ENCODE measurements at places on chromosomes 3 and 15. TPM values are rescaled to one million over a fixed set of nuclear protein-coding genes. Genes with fewer than 3 reads are reported as not detected.

DNA sequence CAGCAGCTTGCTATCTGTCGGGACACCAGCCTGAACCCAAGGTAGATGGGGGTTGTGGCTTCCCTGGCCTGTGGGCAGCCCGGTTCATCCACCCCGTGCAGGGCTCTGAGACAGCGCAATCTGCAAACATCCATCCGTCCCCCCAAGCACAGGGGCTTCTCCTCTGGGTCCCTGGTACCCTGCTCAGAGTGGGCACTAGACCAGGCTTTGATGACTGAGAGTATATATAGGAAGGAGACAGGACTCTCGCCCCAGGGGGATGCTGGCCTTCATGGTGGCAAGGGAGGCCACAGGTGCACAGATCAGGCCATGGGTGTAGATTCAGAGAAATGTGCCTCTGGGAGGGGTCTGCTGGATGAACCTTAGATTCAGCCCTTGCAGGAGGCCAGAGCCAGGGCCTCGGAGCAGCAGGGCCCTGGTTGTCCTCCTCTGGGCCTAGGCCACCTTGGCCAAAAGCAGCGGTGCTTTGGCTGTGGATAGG lies 40.3 kb downstream of the CFAP100 start:
- DNase-seq, result no peak
- peaks cover 38% of the 10 kb centered on the region for H3K36me3 ChIP-seq
- H3K27me3 ChIP-seq, result no peaks in the 10 kb centered on the region
- no peaks in the 10 kb centered on the region for H3K4me1 ChIP-seq
- no peak overlapping the region for H3K27ac ChIP-seq

DNA sequence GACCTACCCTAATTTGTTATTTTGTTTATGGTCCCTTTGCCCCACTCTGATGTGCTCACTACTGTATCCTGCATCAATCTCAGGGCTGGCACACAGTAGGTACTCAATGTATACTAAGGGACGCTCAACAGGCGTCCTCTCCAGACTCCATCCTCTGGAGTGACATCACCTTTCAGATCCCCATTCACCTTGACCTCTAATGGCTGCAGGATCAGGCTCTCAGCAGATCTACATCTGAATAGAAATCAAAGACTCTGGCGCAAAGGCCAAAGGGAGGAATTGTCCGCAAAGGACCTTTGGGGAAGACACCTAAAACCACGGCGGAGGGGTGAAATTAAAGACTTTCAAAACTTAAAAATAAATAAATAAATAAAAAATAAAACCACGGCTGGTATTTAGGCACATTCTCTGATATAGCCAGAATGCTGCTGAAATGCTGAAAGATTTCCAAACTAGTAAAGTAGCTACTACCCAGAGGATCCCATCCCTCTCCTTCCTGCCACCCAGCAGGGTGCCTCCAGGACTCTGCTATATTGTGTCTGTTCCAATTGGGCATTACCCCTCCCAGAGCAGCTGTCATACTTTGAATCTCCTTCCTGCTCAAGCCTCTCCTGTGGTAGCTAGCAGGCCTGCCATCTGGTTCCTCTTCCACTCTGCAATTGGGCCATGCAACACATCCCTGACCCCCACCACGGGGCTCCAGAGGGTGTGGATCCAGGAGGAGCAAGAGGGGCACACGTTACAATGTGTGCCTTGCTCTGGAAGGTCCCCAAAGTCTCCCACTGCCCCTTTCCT lies 6.1 kb downstream of the SHF start:
- no peak overlapping the region for H3K4me3 ChIP-seq
- DNase-seq, result no peak
- no peak overlapping the region for H3K27ac ChIP-seq
- H3K27me3 ChIP-seq, result no peaks in the 10 kb centered on the region

- H3K4me3 ChIP-seq, result no peak overlapping the region
- no peaks in the 10 kb centered on the region for H3K27me3 ChIP-seq
- H3K36me3 ChIP-seq, result peaks cover 1% of the 10 kb centered on the region
- no peak overlapping the region for H3K27ac ChIP-seq
Observed at GRCh38 chr3:66365080-66365479, 135.7 kb downstream of the LRIG1 start.

DNA sequence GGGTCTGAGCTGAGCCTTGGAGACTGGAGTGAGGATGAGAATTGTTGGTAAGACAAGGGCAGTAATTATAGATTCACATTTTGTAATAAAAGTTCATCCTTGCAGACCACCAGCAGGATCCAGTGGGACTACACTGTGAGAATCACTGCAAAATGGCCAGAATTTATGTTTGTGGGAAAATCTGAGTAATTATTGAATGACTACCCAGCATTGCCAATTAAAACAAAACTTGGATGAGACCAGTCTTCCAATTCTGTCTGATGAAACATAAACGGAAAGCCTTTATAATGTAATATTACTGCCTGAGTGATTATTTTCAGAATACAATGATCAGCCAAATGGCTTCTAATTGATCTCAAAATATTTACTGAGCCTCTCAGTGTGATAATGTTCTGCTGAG lies 323.3 kb upstream of the C2CD4B start:
- no peaks in the 10 kb centered on the region for H3K27me3 ChIP-seq
- no peak overlapping the region for H3K4me3 ChIP-seq
- no peak overlapping the region for H3K27ac ChIP-seq
- no peaks in the 10 kb centered on the region for H3K4me1 ChIP-seq
- H3K36me3 ChIP-seq, result no peaks in the 10 kb centered on the region
- DNase-seq, result no peak

GRCh38 chr15:85383470-85384148 lies 3.2 kb downstream of the AKAP13 start:
- H3K27me3 ChIP-seq, result no peaks in the 10 kb centered on the region
- no peak overlapping the region for H3K4me3 ChIP-seq
- no peaks in the 10 kb centered on the region for H3K36me3 ChIP-seq

DNA sequence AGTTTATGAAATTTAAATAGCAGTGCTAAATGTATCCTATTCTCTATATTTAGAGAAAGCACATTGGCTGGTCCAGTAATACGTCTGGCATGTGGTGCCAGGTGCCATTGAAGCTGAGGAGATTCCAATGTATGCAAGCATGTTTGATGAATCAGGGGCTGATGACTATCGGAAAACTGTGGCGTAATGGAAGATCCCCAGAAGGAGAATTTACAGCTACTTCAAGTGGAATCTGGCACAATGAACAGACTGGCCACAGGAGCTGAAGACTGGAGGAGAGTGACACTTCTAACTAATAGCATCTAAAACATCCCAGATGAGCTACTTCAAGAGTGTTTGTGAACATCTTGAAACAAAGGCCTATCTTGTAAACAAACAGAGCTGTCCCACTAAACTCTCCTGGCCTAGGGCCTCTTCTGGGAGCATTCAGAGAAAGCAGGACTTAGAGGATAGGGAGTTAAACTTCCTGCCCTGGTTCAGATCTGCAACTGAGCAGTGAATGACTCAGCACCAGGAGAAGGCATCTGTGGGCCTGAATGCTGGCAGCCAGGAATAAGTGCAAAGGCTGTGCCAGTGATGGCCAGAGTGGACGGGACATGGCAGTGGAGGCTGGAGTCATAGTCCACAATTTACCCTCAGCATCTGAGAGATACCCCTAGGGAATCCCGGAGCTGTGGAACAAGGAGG lies 15.2 kb upstream of the ACTC1 start:
- DNase-seq, result no peak
- H3K4me3 ChIP-seq, result no peak overlapping the region
- H3K36me3 ChIP-seq, result no peaks in the 10 kb centered on the region
- H3K27ac ChIP-seq, result no peak overlapping the region
- H3K27me3 ChIP-seq, result no peaks in the 10 kb centered on the region
- H3K4me1 ChIP-seq, result no peaks in the 10 kb centered on the region

GRCh38 chr3:150311156-150311555 lies 96.9 kb upstream of the TSC22D2 start:
- peaks cover 4% of the 10 kb centered on the region for H3K27me3 ChIP-seq
- no peak overlapping the region for H3K4me3 ChIP-seq
- no peaks in the 10 kb centered on the region for H3K36me3 ChIP-seq
- DNase-seq, result no peak
- no peaks in the 10 kb centered on the region for H3K4me1 ChIP-seq

- peak; percentile 92 for DNase-seq
- peaks cover 6% of the 10 kb centered on the region for H3K36me3 ChIP-seq
- H3K4me1 ChIP-seq, result peaks cover 37% of the 10 kb centered on the region
Observed at GRCh38 chr15:65286704-65287519, at the start of gene PARP16. TSS of gene PARP16 (minus strand) at chr15:65286883. CDS start at chr15:65286426, 457 bp downstream.

DNA sequence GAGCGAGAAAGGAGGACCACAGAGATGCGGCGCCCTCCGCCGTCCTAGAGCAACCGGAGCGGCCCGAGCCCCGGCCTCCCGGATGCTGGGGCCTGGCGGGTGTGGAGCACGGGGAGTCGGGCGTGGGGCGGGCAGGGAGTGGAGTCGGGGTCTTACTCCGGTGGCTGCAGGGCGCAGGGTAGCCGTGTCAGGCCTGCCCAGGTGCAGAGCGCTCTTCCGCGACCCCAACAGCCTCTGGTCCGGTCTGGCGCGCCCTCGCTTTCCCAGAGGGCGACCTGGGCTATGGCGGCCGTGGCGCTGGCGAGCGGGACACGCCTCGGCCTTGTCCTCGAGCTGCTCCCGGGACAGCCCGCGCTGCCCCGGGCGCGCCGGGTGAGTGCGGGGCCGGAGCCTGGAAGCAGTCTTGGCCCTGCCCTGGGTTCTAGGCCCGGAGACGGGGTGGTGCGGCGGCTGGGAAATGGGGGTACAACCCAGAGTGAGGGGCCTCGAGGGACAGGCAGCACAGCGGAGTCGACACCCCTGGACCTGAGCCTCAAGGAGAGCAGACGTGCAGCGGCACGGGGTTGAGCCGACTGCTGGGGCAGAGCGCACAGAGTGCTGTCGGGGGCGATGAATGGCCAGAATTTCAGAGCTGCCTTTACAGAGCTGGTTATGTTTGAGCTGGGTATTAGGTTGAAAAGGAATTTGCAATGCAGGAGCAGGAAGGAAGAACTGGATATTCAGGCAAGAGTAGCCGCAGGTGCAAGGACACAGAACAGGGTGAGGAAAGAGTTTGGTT lies at the start of gene ZNF662:
Gene ZNF662 (plus strand): TSS at position 73 of the 778 bp plus-strand sequence. CDS start 1,973 bp downstream, outside the sequence.
- DNase-seq, result peak; percentile 22
- H3K36me3 ChIP-seq, result no peaks in the 10 kb centered on the region
- peaks cover 14% of the 10 kb centered on the region for H3K4me1 ChIP-seq
- H3K27me3 ChIP-seq, result peaks cover 23% of the 10 kb centered on the region
- H3K27ac ChIP-seq, result no peak within 1 kb of the TSS

DNA sequence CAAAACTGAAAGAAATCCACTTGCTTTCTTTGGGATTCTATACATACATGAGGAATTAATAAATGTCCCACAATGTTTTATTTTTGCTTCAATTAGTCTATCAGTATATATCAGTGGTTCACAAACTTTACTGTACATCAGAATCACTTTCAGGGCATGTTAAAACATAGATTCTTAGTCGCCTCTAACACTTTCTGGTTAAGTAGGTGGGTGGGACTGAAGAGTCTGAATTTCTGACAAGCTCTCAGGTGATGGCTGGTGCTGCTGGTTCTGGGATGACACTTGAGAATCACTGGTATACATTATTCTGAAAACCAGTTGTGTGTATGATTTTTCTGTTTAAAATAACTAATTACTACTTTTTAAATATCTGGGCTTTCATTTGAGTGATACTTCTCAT lies 393.3 kb downstream of the TBC1D5 start:
- no peak overlapping the region for H3K4me3 ChIP-seq
- H3K36me3 ChIP-seq, result no peaks in the 10 kb centered on the region
- H3K27ac ChIP-seq, result no peak overlapping the region
- H3K27me3 ChIP-seq, result no peaks in the 10 kb centered on the region

DNA sequence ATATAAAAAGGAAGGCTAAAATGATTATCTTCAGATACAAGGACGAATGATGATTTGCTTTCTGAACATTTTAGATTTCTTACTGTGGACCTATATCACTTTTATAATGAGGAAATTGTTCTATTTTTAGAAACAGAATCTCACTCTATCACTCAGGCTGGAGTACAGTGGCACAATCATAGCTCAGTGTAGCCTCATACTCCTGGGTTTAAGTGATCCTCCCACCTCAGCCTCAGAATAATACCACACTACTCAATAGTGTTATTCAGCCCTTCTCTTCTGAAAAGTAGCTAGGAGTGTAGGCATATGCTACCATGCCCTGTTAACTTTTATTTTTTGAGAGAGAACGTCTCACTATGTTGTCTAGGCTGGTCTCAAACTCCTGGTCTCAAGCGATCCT lies 15.8 kb downstream of the DNAJC13 start:
- no peaks in the 10 kb centered on the region for H3K4me1 ChIP-seq
- no peak for DNase-seq
- H3K4me3 ChIP-seq, result no peak overlapping the region
- H3K36me3 ChIP-seq, result peaks cover 6% of the 10 kb centered on the region
- no peaks in the 10 kb centered on the region for H3K27me3 ChIP-seq
- H3K27ac ChIP-seq, result no peak overlapping the region

- no peak overlapping the region for H3K4me3 ChIP-seq
- H3K27ac ChIP-seq, result no peak overlapping the region
- H3K36me3 ChIP-seq, result no peaks in the 10 kb centered on the region
- no peaks in the 10 kb centered on the region for H3K27me3 ChIP-seq
Observed at GRCh38 chr3:15936312-15936711, 138.5 kb upstream of the ANKRD28 start.

DNA sequence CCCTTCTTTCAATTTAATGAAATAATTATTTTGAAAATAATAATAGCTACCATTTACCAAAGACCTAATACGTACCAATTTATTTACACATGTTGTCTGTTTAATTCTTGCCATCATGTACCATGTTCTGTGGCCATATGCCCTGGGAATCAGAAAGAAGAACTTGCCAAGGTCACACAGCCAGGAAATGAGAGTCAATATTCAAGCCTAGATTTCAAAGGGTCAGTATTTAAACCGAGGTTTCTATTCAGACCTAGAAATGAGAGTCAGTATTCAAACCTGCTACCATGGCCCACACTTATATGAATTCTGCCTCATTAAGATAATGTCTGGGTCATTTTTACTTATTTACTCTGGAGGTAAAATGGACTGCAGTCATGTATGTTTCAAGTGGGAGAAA lies 103.6 kb upstream of the TBL1XR1 start:
- no peak overlapping the region for H3K4me3 ChIP-seq
- no peak overlapping the region for H3K27ac ChIP-seq
- DNase-seq, result no peak
- no peaks in the 10 kb centered on the region for H3K4me1 ChIP-seq
- H3K36me3 ChIP-seq, result no peaks in the 10 kb centered on the region

DNA sequence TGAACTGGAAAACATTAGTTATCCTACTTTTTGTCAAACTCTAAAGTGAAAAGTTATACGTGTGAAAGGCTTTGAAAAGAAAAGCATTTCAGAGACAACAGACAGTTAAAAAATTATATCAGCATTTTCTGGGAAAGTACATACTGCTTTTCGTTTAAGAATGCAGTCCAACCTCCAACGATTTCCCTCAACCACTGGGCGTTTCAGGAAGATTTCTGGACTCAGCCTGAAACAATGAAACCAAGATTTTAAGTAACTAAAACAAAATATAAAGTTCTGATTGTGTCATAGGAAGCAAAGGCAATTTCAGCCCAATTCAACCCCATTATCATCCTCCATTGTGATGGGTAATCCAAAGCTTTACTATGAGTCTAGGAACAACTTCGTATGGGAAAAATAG lies 110.7 kb downstream of the PLD1 start:
- no peak overlapping the region for H3K4me3 ChIP-seq
- H3K4me1 ChIP-seq, result no peaks in the 10 kb centered on the region
- H3K27ac ChIP-seq, result no peak overlapping the region

GRCh38 chr3:189337673-189338091 lies 165.9 kb downstream of the TPRG1 start:
- no peaks in the 10 kb centered on the region for H3K36me3 ChIP-seq
- peaks cover 6% of the 10 kb centered on the region for H3K4me1 ChIP-seq
- H3K27ac ChIP-seq, result no peak overlapping the region
- no peak for DNase-seq

GRCh38 chr3:186986406-186986805 lies 56.1 kb downstream of the ST6GAL1 start:
- peak overlapping the region; percentile 1 for H3K27ac ChIP-seq
- H3K4me3 ChIP-seq, result no peak overlapping the region
- H3K36me3 ChIP-seq, result peaks cover 62% of the 10 kb centered on the region
- no peaks in the 10 kb centered on the region for H3K27me3 ChIP-seq
- peaks cover 6% of the 10 kb centered on the region for H3K4me1 ChIP-seq
- DNase-seq, result no peak

The KBTBD8 gene
- 7.7 TPM for total RNA-seq

The KCNMB3 gene
- 0.58 TPM for total RNA-seq

The MESP2 gene
- total RNA-seq, result not detected

The UMPS gene
- 19.7 TPM for total RNA-seq

All from CD4-positive, alpha-beta T cell (primary cell).